ENCODE measurements at places on chromosomes 1 and 21.

- H3K36me3 ChIP-seq, result no peaks in the 10 kb centered on the region
- peaks cover 12% of the 10 kb centered on the region for H3K4me1 ChIP-seq
- H3K4me3 ChIP-seq, result no peak overlapping the region
- DNase-seq, result no peak
- H3K27me3 ChIP-seq, result no peaks in the 10 kb centered on the region
Measured at GRCh38 chr1:77467021-77467595, 185.3 kb downstream of the AK5 start.

DNA sequence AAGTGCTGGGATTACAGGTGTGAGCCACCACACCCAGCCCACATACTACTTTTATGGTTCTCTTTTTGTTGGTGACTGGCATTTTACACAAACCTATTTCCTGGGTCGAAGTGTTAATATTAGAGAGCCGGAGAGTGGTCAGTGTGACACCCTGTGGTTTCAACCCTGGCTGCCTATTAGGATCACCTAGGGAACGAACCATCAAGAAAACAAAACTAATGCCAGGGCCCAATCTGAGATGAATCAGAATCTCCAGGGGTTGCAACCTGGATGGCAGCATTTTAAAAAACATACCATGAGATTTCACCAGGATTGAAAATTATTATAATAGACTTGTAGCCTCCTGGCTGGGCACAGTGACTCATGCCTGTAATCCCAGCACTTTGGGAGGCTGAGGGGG is 6.1 kb downstream of the MRPS21 start:
- no peak overlapping the region for H3K4me3 ChIP-seq
- H3K27ac ChIP-seq, result no peak overlapping the region
- DNase-seq, result no peak

GRCh38 chr1:23370709-23371584 is 1.3 kb upstream of the ZNF436 start:
- H3K4me3 ChIP-seq, result no peak overlapping the region
- DNase-seq, result no peak
- peaks cover 6% of the 10 kb centered on the region for H3K36me3 ChIP-seq
- peaks cover 38% of the 10 kb centered on the region for H3K4me1 ChIP-seq

DNA sequence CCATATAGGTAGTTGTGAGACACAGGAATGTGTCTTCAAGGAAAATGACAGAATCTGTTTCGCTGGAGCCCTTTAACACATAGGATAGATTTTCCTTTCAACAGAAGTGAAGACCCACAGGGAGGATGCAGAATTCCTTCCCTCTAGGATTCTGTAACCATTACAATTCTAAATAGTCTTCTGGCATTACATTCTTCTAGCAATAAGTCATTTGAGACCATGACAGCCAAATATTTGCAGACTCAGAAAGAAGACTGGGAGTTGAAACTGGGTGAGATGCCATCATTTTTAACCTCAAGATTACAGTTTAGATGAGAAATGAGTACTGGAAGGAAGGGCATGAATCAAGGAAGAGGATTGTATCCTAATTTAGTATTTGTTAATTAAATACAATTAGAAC is 61.6 kb downstream of the ZBTB18 start:
- no peaks in the 10 kb centered on the region for H3K27me3 ChIP-seq
- DNase-seq, result no peak
- H3K4me1 ChIP-seq, result no peaks in the 10 kb centered on the region
- no peaks in the 10 kb centered on the region for H3K36me3 ChIP-seq
- H3K27ac ChIP-seq, result no peak overlapping the region

GRCh38 chr1:115624859-115625258 is 16.9 kb upstream of the VANGL1 start:
- no peaks in the 10 kb centered on the region for H3K27me3 ChIP-seq
- no peaks in the 10 kb centered on the region for H3K36me3 ChIP-seq

DNA sequence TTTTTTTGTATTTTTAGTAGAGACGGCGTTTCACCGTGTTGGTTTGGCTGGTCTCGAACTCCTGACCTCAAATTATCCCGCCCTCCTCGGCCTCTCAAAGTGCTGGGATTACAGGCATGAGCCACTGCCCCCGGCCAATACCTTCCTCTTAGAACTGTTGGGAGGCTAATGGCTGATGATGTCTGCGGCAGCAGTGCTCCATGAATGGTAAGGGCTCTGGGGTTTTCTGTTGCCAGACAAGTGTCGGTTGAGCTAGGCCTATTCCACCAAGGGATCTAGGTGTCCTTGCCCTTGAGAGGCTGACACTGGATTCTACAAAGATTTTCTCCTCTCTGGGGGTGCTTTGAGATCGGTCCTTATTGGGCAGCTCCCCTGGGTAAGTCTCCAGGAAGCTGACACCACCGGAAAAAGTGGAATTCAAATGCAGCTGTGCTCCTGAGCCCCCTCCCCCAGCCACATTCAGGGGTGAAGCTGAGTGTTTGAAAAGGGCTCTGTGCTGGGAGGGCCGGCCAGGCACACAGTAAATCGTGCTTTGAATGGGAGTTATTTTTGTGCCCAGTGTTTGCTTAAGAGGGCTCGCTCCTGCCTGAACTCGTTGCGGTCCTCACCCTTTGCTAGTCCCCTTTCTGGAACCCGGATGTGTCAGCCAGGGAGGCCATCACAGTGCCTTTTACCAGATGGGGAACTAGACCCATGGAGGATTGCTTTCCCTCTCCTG is 5.2 kb downstream of the SOX13 start:
- H3K36me3 ChIP-seq, result no peaks in the 10 kb centered on the region
- H3K4me3 ChIP-seq, result no peak overlapping the region
- H3K4me1 ChIP-seq, result peaks cover 88% of the 10 kb centered on the region
- peak overlapping the region; percentile 82 for H3K27ac ChIP-seq

DNA sequence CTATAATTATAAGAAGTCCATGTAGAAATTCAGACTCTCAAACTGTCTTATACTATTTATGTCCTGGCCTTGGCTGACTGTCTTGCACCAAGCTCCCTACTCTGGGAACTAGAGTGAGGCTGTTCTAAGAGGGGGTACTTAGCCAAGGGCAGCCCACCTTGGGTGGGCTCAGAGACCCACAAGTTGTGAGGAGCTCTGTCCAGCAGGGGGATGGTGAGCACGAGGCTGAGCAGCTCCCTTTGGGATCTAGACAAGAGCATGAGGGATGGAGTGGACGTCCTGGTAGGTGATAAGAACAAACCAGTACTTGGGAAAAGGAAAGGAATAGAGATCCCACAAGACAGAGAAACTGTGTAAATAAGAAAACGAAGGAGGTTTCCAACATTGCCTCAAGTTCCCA is 127.1 kb upstream of the SLC44A3 start:
- no peak overlapping the region for H3K4me3 ChIP-seq
- no peak for DNase-seq
- no peaks in the 10 kb centered on the region for H3K36me3 ChIP-seq

GRCh38 chr1:194447636-194448035 is 1261.2 kb upstream of the B3GALT2 start:
- H3K4me1 ChIP-seq, result no peaks in the 10 kb centered on the region
- H3K36me3 ChIP-seq, result no peaks in the 10 kb centered on the region
- H3K4me3 ChIP-seq, result no peak overlapping the region
- no peaks in the 10 kb centered on the region for H3K27me3 ChIP-seq
- H3K27ac ChIP-seq, result no peak overlapping the region
- no peak for DNase-seq

DNA sequence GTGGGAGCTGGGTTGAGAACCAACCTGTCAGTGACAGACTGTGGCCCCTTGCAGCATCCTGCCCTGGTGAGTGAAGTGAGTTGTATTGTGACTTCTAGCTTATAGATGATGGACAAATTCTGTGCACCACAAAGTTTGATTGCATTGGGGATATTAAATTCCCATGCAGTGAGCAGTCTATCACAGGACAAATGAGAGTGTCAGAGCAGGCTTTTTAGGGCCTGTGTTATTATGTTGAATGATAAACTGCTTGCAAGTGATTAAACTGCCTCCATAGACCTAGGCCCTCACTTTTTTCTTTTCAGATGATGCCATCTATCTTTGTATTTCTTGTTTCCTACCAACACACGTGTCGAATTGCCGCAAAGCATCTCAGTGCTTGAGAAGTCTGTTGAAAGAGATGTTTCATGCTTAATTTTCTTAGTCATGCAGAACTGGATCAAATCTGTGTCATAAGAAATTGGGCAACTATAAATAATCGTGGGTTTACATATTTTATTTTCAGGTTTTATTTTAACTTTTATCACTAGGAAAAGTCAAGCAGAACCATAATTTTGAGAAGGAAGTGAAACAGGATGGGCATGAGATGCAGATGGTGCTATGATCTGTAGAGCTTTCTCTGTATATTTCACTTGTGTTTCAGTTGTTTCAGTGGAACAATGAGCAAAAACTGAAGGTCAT is 199.2 kb downstream of the S1PR1 start:
- H3K36me3 ChIP-seq, result no peaks in the 10 kb centered on the region
- no peak overlapping the region for H3K4me3 ChIP-seq
- no peaks in the 10 kb centered on the region for H3K4me1 ChIP-seq

- H3K4me3 ChIP-seq, result no peak overlapping the region
- no peaks in the 10 kb centered on the region for H3K36me3 ChIP-seq
- DNase-seq, result no peak
Measured at GRCh38 chr1:80624682-80625081, 1176.1 kb upstream of the ADGRL2 start.

- H3K4me3 ChIP-seq, result no peak overlapping the region
- no peaks in the 10 kb centered on the region for H3K27me3 ChIP-seq
- H3K36me3 ChIP-seq, result no peaks in the 10 kb centered on the region
- H3K27ac ChIP-seq, result no peak overlapping the region
- H3K4me1 ChIP-seq, result no peaks in the 10 kb centered on the region
- DNase-seq, result no peak
Measured at GRCh38 chr1:235853653-235854052, 13.1 kb downstream of the LYST start.

GRCh38 chr1:164707868-164708331 is 148.9 kb downstream of the PBX1 start:
- H3K4me1 ChIP-seq, result peaks cover 40% of the 10 kb centered on the region
- no peak overlapping the region for H3K4me3 ChIP-seq
- H3K36me3 ChIP-seq, result no peaks in the 10 kb centered on the region

- peaks cover 77% of the 10 kb centered on the region for H3K4me1 ChIP-seq
- no peak for DNase-seq
- H3K36me3 ChIP-seq, result peaks cover 58% of the 10 kb centered on the region
- no peak overlapping the region for H3K4me3 ChIP-seq
Measured at GRCh38 chr21:41465176-41465781, 39.2 kb downstream of the MX1 start.

GRCh38 chr1:56502700-56503245 is 76.6 kb downstream of the PLPP3 start:
- H3K4me3 ChIP-seq, result no peak overlapping the region
- H3K36me3 ChIP-seq, result peaks cover 50% of the 10 kb centered on the region
- H3K27ac ChIP-seq, result no peak overlapping the region
- no peak for DNase-seq

- DNase-seq, result peak; percentile 16
- no peaks in the 10 kb centered on the region for H3K36me3 ChIP-seq
- H3K27me3 ChIP-seq, result no peaks in the 10 kb centered on the region
- H3K27ac ChIP-seq, result no peak overlapping the region
- no peak overlapping the region for H3K4me3 ChIP-seq
- peaks cover 17% of the 10 kb centered on the region for H3K4me1 ChIP-seq
Measured at GRCh38 chr1:107535091-107535490, 394.3 kb downstream of the NTNG1 start.

- no peaks in the 10 kb centered on the region for H3K36me3 ChIP-seq
- no peak for DNase-seq
- H3K27me3 ChIP-seq, result no peaks in the 10 kb centered on the region
- no peak overlapping the region for H3K27ac ChIP-seq
Measured at GRCh38 chr1:103056423-103056822, 51.9 kb downstream of the COL11A1 start.

- DNase-seq, result no peak
- no peak overlapping the region for H3K4me3 ChIP-seq
- H3K27me3 ChIP-seq, result no peaks in the 10 kb centered on the region
- H3K4me1 ChIP-seq, result no peaks in the 10 kb centered on the region
Measured at GRCh38 chr1:89640440-89640839, 7.5 kb downstream of the LRRC8C start.

DNA sequence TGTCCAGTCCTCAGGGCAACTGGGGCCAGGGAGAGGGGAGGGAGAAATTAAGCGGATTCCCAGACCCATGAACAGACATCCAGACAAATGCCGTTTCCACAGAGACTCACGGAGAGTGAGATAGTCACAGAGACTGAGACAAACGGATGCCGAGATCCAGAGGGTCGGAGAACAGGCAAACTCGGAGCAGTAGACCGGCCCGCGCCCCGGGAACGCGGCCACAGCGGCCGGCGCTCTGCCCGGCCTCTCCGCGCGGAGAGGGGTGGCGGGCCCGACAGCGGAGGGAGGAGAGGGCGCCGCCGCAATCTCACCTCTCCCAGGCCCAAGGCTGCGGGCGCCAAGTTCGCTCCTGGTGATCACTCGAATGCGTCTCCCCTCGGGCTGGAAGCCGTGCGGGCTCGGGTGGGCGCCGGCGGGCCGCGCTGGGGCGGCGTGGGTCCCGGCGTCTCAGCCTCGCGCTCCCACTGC is 831 bp upstream of the FOXD2 start:
- peaks cover 72% of the 10 kb centered on the region for H3K4me1 ChIP-seq
- peak overlapping the region; percentile 68 for H3K4me3 ChIP-seq
- peak overlapping the region; percentile 83 for H3K27ac ChIP-seq
- peak; percentile 53 for DNase-seq
- H3K27me3 ChIP-seq, result peaks cover 25% of the 10 kb centered on the region

- no peak for DNase-seq
- no peaks in the 10 kb centered on the region for H3K27me3 ChIP-seq
- no peak overlapping the region for H3K4me3 ChIP-seq
- no peak overlapping the region for H3K27ac ChIP-seq
Measured at GRCh38 chr1:201647094-201647493, 108.2 kb downstream of the NAV1 start.

GRCh38 chr1:113451710-113452109 is 61.4 kb downstream of the MAGI3 start:
- no peak for DNase-seq
- H3K27me3 ChIP-seq, result no peaks in the 10 kb centered on the region
- H3K36me3 ChIP-seq, result no peaks in the 10 kb centered on the region
- H3K4me1 ChIP-seq, result peaks cover 39% of the 10 kb centered on the region
- no peak overlapping the region for H3K4me3 ChIP-seq

DNA sequence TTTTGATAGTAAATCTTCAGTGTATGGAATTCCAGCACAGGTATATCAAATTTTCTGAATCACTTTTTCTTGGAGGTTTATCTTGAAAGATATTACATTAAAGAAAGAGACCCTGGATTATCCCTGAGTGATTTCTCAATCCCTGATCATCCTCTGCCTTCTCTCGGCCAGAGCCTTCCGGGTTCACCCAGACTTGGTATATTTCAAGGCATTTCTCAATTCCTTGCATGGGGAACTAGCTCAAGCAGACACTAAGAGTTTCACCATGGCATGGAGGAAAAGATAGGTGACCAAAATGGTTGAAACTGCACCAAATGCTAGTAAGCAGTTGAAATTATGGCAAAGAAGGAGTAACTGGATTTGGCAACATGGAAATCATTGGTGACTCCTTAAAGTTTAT is 5.7 kb downstream of the VAMP4 start:
- H3K27me3 ChIP-seq, result no peaks in the 10 kb centered on the region
- H3K36me3 ChIP-seq, result peaks cover 43% of the 10 kb centered on the region
- peaks cover 10% of the 10 kb centered on the region for H3K4me1 ChIP-seq
- H3K27ac ChIP-seq, result no peak overlapping the region
- no peak for DNase-seq
- no peak overlapping the region for H3K4me3 ChIP-seq

Data from stomach (tissue), 19 donors.